Urothelium cell line (cell line): ENCODE measurements at places on chromosomes 13 and 19.

GRCh38 chr13:29581666-29582065 lies 13.8 kb downstream of the SLC7A1 start:
- DNase-seq: no peak

- DNase-seq: no peak
Measured at GRCh38 chr13:102700088-102701031, 5.5 kb upstream of the METTL21C start.

- no peak for DNase-seq
Measured at GRCh38 chr13:61684976-61685681, 269.5 kb upstream of the PCDH20 start.

GRCh38 chr19:18167975-18168645 lies 5.5 kb upstream of the IFI30 start:
- peak; percentile 58 for DNase-seq

- DNase-seq: no peak
Measured at GRCh38 chr13:73608711-73609485, 525.3 kb downstream of the KLF12 start.

DNA sequence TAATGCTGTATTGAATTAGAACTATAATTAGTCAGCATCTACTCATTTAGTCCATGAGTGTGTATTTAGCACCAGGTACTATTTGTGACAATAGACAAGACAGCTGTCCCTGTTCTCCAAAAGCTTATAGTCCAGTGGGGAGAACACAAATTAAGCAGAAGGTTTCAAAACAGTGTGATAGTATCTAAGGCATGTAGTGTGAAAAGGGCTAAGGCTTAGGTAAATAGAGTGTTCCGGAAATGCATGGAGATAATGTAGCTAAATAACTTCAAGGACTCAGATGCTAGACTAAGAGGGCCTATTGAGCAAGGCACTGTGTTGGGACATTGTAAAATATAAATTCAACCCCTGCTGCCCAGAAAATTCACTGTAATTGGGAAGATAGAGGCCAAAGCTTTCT lies 144.1 kb upstream of the MIR17HG start:
- DNase-seq: no peak

DNA sequence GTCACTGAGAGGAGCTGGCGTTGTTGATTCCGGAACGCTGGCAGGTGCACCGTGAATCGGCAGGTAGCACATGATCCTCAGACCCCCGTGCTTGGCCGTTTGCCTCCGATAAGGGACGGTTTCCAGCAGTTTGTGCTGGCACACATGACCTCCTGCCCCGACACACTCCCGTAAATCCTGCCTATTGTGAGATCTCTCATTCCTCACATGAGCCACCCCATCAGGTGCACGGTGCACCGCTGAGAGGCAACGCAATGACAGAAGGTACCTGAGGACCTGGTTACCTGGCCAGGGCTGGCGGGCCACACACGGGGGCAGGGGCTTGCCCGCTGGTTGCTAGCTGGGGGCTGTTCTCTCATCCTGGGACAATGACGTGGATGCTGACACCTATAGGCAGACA lies 2.1 kb upstream of the ADPRHL1 start:
- DNase-seq: no peak

DNA sequence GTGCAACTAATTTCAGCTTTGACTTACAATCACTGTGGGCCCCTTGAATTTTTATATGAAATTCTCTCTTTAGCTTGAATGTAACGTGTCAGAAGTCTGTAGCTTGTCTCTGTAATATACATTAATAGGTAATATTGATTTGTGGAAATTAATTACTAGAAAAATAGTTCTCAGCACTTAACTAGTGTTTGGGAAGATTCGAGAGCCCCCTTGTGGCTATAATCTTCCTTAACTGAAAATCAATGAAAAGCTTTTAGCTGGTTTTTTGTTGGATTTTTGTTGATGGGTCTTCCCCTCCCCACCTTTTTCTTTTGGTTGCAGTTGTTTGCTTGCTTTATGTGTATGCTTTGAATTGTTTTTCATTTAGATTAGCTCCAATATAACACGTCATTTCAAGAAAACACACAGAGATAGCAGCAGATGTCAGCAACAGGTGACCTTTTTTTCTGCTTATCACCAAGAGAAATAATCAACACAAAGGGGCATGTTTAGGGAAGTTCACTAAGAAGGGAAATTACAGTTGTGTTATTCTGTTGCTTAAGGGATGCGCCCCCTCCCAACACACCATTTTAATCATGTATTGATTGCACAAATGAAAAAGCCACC lies 176.8 kb downstream of the OXGR1 start:
- no peak for DNase-seq

GRCh38 chr19:1206150-1206863 lies 729 bp downstream of the STK11 start:
- DNase-seq: no peak

DNA sequence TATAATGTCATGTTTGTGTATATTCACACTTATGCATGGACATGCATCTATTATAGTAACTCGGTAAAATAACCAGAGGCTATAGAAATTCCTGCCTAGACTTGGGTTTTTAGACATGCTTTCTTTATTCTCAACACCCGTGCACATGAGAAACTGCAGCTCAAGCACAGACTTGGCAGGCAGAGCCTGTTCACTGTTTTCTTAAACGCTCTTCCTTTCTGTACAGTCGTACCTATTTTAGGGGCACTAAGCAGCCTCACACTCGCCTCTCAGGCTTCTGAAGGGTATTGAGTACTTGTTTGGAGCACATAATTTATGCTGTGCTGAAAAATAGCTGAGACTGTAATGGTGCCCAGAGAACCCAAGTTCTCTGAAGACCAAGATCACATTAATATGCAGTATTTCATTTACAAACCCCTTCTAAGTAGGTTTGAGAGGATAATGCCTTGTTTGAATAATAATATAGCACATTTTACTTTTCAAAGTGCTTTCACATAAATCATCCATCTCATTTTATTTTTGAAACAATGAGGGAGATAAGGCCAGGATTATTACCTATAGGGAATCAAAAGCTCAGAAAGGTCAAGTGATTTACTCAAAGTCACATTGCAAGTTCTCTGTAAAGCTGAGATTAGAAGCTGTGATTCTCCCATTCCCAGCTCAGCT lies 429.9 kb downstream of the SPRY2 start:
- DNase-seq: no peak

DNA sequence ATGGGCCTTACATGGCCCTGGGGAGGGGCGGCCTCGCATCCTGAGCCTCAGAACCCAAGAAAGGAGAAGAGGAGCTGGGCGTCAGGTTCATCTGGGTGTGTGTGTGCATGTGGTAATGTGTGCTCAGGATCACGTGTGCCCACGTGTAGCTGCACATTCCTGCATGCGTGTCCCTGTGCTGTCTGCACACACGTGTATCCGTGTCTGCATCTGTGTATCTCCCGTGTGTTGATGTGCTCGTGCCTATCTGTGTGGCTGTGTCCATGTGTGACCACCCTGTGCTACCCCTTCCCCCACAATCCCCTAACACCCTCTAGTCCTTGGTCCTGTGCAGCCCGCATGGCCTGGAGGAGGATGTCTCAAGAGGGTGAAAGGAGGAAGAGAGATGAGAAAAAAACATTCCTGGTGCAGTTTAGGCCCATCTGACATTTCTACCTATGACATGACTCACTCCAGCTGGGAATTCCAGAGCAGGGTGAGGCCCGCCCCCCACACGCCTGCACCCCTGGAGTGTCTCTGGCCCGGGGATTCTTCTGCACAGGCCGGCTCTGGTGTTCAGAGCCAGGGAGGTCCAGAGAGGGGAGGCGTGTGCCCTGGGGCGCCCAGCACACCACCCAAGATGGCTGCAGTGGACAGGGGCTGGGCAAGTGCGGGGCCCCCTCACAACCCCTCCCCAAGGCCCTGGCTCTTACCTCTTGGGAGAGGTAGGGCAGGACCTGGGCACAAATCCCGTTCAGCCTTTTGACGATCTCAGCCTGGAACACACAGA lies 7.1 kb downstream of the TLE5 start:
- DNase-seq: peak; percentile 55

GRCh38 chr19:33208371-33208895 lies 14.3 kb downstream of the LRP3 start:
- DNase-seq: no peak

- no peak for DNase-seq
Measured at GRCh38 chr19:54164369-54165068, 5.0 kb upstream of the LENG1 start.

GRCh38 chr13:29771247-29771646 lies 79.2 kb downstream of the UBL3 start:
- DNase-seq: no peak

DNA sequence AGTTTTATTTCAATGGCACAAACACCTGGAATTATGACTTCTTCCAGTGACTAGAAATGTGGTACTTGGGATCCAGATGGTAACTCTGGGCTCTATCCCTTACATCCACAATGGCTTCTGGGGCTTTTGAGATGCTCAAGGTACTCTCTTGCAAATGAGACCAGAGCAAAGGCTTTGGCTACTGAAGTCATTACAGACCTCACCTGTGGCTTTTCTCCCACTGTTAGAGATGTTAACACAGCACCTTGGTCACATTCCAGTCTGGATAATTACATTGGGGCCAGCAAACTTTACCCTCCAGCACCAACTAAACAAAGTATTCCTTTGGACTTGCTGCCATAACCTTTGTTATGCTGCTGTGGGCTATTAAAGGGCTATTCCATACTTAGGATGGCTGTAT lies 6.1 kb downstream of the ENOX1 start:
- DNase-seq: no peak

- DNase-seq: no peak
Measured at GRCh38 chr19:41702171-41702651, 6.2 kb upstream of the CEACAM5 start.

- DNase-seq: no peak
Measured at GRCh38 chr19:5430237-5430636, 25.0 kb upstream of the ZNRF4 start.

- DNase-seq: peak; percentile 46
Measured at GRCh38 chr19:41133260-41133659, 19.0 kb downstream of the CYP2F1 start.

- no peak for DNase-seq
Measured at GRCh38 chr13:47454986-47455385, 546.1 kb downstream of the SUCLA2 start.

DNA sequence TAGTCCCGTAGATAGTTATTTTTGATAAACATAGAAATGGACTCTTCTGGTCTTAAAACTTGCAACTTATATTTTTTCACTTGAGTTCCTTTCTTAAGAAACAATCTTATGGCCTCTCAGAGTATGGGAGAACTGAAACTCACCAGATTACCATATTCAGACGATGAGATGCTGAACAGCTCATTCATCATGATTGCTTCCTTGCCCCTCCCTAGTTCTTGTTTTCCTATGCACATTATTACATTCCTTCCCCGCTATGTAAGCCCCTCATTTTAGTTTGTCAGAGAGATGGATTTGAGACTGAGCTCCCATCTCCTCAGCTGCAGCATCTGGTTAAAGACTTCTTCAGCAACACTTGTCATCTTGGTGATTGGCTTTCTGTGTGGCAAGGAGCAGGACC lies 158.5 kb downstream of the SLITRK6 start:
- no peak for DNase-seq

DNA sequence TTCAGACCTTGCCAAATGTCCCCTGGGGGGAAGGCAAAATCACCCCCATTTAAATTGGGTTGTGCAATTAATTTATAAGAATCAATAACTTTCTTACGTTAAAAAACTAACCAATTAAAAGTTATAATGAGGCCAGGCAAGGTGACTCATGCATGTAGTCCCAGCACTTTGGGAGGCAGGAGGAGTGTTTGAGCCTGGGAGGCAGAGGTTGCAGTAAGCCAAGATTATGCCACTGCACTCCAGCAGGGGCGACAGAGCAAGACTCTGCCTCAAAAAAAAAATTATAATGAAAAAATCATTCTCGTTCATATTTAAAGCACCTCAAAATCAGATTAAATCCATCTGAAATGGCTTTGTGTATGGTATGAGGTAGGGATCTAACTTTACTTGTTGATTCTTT lies 18.4 kb upstream of the SIGLEC14 start:
- DNase-seq: no peak

GRCh38 chr19:42198676-42199439 lies 18.6 kb downstream of the DEDD2 start:
- no peak for DNase-seq

DNA sequence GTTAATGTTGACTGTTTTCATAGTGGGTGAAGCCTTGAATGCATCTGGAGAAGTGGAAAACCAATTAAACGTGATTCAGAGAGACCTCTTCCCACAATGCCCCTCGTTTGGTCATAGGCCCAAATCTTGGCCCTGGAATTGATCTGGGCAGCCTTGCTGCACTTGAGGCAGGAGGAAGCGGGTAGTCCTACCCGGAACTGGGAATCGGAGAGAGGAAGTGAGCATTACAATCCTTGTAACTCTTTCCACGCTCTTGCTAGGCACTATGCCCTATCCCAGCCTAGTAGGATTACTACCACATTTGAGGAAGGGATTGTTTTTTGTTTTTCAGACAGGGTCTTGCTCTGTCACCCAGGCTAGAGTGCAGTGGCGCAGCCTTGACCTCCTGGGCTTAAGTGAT lies 3.6 kb downstream of the KCNK6 start:
- DNase-seq: no peak

- no peak for DNase-seq
Measured at GRCh38 chr19:18629166-18630088, 7.4 kb upstream of the KLHL26 start.

DNA sequence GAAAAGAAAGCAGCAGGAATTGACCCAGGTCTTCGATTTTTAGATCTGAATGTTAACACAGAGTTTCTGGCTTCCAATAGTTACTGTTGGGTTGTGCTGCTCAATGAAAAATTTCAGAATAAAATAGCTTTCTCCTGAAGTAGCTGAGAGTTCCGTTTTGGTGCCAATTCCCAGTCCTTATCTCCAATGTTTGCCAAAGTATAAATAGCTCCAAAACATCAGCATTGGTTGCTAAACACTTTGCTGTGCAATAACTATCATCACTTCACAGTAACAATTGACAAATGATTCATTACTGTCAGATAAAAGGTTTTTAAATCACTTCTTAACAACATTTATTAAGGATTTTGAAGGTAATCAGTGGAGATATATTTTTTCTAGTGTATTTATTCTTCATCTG lies 446.0 kb downstream of the PCDH20 start:
- no peak for DNase-seq

DNA sequence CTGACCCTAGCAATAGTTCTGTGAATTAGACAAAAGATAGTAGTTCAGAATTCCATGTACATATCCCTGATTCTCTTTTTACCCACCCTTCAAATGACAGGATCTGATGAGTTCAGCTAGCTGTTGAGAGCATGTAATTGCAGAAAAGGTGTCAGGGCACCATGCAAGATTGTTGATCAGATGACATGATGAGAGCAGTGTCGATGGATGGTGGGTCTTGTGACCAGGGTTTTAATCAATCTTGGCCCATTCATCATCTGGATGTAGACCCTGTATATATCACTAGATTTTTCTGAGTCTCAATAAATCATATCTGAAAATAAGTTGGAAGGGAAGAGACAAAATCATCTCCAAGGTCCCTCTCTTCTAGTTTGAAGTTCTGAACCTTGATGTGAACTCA lies 379.0 kb downstream of the OXGR1 start:
- no peak for DNase-seq

- no peak for DNase-seq
Measured at GRCh38 chr19:51372649-51373504, at the start of gene NKG7. Gene NKG7, minus strand, starts transcription at chr19:51372654. Its CDS starts 119 bp downstream, at chr19:51372535.
